WTC11 (cell line): ENCODE measurements at places on chromosomes 1 and 21.
A peak's percentile ranks its signal among the peaks of the same experiment; 100 is the strongest.

DNA sequence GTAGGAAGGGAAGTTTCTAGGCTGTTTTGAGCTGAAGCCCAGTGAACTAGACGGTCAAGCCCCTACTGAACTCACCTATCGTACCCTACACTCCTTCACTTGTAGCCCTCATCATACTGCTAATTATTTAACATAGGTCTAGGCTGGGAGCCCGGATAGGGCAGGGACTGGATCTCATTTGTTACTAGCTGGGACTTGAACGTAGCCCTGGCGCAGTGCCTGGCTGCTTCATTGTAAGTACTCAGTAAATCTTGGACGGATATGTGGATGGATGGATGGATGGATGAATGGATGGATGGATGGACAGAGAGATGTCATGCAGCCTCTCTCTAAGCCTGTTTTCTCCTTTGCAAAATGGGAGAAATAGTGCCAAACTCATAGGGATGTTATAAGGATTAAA, 129.2 kb downstream of the EPHB2 start:
- DNase-seq = no peak

- no peak for DNase-seq
Observed at GRCh38 chr1:247548769-247549182, at the start of gene GCSAML. GCSAML (plus strand) TSS chr1:247549134; CDS start chr1:247549192, 58 bp downstream.

DNA sequence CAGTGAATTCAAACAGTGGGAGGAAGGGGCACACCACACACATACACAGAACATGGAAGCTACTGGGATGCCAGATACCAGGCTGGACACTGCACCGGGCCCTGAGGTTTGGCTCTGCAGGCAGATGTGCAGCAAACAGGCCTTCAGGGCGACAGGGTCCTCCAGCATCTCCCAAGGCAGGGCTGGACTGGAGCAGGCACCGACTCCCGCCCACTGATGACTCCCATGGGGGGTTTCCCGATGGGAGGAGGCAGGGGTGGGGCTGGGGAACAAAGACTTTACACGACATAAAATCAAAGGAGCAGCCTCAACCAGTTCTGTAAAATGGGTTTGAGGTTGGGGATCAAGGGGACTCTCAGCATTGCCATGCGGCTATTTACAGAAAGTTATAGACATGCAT, 118.1 kb downstream of the SYT2 start:
- no peak for DNase-seq

GRCh38 chr1:16252912-16253311, 15.9 kb upstream of the CPLANE2 start:
- no peak for DNase-seq

GRCh38 chr1:202187697-202188407, 5.7 kb upstream of the LGR6 start:
- no peak for DNase-seq

GRCh38 chr1:166999500-167000055, 10.5 kb downstream of the MAEL start:
- no peak for DNase-seq

- DNase-seq = no peak
Observed at GRCh38 chr1:158933621-158934020, 2.3 kb downstream of the PYHIN1 start.

DNA sequence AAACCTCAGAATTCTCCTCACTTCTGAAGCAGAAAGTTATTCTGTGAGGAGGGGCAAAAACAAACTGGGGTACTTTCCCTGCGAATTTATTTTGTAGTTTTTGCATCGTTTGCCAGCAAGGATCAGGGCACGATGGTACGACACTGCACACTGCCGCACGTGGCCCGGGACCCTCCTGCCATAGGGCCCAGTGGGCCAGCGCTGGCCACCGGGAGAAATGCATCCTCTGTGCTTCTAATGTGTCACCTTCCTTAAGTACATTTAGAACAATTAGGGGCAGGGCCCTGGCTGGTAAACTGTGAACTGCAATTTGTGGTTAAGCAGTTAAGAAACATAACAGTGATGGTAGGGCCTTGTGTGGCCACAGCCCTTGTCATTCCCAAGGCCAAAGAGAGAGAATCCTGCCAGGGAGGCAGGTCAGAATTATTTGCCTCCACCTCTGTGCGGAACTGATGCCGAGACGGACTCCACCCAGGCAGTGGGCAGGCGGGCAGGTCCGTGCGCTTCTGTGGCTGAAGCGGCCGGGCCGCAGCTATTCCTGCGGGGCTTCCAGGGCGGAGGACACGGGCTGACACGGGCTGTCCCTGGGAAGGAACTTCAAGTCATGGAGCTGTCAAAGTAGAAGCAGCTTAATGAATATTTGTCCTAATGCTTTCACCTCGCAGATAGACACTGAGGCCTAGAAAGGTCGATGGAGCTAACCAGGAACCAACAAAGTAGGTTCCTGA, 12.5 kb downstream of the GPR137B start:
- no peak for DNase-seq

- no peak for DNase-seq
Observed at GRCh38 chr1:2815551-2815950, 14.1 kb upstream of the TTC34 start.

GRCh38 chr21:26043891-26044290, 126.7 kb downstream of the APP start:
- DNase-seq = no peak

DNA sequence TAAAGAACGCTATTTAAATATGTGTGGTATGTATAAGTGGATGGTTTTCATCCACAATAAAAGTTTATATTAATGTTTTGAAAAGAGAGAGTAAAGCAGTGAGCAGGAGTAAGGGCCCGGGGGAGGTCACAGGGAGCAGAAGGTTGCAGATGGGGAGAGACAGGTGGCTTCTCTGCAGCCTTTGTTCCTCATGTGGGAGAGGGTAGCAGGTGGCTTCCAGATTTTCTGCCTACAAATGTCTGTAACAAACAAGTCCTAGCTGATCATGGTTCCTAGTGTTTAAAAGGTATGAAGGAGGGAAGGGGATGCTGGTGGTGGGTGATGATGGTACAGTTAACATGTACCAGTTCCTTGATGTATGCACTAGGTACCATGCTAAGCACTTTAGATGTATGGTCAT, 18.8 kb downstream of the QSOX1 start:
- DNase-seq = no peak

DNA sequence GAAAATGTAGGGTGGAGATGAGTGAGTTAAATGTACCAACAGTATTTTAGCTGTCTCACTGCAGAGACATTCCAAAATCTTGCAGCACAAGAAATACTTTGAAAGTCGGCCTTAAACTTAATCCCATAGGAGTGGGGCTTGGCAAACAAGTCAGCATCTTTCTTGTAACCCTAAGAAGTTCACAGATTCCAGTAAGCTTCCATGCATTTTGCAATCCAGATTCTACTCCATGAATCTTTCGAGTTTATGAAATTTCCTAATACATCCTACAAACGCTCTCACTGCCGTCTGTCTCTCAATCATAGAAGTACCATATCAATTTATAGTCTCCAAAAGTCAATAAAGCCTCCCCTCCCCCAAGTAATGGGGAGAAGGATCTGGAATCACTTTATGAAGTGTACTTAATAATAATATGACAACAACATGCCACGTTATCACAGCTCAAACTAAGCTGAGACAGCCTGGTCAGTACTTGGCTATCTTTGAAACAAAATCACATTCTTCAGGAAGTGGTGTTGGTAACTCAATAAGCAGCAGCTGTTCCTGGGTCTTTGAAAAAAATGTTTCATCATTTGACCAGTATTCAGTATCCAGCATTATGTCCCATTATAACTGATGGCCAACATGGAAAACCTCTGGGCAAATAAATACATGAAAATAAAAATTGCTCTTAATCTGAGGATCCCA, 317.4 kb upstream of the RUNX1 start:
- no peak for DNase-seq

DNA sequence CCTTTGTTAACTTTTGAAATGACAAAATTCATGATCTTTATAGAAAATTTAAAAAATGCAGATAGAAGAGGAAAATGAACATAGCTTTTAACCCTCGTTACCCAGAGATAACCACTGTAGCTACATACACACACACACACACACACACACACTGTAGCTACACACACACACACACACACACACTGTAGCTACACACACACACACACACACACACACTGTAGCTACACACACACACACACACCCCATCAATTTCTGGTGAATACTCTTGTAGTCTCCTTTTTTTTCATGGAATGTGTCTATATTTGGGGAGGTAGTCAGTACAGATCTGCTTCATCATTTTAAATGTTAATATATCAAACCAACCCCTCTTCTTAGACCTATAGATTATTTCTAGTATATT, 58.5 kb downstream of the SH3BGR start:
- DNase-seq = no peak

DNA sequence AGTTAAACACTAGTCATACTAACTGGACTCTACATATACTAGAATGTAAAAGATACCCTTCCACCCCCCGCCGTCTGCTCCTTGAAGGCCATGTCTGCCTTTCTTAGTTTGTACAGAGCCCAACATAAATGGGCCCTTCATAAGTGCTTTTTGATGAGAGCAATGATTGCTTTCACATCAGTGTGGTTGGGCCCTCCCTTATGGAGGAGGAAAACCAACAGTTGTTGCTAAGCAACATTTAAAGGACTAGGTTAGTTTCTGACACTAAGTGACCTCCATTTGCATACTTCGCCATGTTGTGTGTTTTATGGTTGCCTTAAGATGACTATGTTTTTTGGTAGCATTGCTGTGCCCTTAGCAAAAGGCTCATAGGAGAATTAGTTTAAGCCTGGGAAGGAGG, 182.0 kb upstream of the SGIP1 start:
- no peak for DNase-seq

DNA sequence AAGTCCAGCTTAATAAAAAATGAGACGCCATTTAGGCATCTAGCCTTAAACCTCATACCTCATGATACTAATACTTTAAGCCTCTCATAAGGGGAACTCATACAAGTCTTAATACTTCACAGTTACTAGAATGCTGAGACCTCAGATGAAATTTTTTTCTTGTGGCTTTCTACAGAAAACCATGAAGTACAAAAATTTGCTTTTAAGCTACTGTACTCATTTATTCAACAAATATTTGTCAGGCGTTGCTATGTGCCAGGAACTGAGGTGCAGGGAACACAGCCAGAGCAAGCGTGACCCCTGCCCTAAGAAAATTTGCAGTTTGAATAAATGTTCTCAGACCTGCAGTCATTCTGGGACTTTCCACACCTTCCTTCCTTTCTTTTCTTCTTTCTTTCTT, 150.6 kb downstream of the MRPL39 start:
- DNase-seq = no peak

DNA sequence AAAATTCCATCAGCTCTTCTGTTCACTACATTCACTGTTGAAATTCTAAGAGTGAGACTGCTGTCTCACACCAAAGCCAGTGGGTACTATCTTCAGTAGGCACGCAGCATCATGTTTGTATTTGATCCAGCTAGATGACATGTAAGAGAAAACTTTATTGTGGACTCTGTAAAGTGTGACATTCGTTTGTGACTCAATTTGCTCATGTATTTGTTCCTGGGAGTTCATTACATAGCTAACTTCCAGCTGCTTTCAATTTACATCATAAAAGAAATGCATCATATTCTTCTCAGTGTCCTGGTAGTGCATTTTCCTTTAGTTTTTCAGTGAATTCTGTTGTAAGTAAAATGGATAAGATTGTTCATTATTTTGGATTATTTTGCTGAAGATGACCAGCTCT, 31.4 kb downstream of the CTH start:
- DNase-seq = no peak

- no peak for DNase-seq
Observed at GRCh38 chr1:6852136-6852890, 67.1 kb downstream of the CAMTA1 start.

DNA sequence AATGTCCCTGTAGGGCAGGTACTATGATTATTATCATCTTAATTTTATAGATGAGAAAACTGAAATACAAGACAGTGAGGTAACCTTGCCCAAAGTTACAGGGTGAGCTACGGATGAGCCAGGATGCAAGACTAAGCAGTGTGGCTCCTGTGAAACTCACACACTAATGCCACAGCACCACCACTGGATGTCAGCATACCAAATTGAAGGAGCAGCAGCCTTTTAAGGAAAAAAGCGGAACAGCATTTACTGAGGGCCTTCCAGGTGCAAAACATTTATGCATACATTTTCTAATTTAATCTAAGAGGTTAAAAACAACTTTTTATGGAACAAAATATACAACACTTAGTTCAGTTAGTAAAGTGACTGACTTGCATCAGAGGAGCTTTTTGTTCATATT, 41.7 kb downstream of the SEC16B start:
- no peak for DNase-seq

- DNase-seq = no peak
Observed at GRCh38 chr1:243443557-243443956, 187.7 kb downstream of the SDCCAG8 start.

GRCh38 chr21:34743831-34744230, 75.0 kb downstream of the CLIC6 start:
- DNase-seq = no peak

DNA sequence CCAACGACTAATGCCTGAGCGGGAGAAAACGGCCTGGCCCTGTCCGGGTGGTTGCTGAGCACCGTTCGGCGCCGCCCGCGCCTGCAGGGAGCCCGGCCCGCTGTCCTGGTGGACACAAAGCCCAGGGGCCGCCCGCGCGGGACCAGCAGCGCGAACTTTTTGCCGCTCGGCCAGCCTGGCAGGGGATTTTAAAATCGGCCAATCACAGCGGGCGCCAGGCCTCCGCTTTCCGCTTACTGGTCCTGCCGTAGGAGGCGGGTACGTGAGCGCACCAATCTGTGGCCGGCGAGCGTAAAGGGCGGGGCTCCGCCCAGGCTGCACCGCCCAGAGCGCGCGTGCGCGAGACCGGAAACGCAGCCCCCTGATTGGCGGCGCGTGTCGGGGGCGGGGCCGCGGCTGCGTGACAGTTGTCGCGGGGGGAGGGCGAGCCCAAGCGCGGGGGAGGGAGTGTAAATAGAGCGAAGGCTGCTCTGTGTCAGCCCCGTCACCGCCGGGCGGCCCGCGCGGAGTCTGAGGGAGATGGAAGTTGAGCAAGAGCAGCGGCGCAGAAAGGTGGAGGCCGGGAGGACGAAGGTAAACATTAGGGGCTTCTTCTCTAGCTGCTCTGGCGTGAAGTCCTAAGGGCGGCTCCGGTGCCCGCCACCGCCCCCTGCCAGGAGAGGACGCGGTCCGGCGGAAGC, at the start of the genes C21orf58 and PCNT:
Gene C21orf58 (minus strand): TSS at position 161 of the 680 bp plus-strand sequence. CDS start 1,132 bp downstream, outside the sequence.
Gene PCNT (plus strand): TSS at position 447 of the 680 bp plus-strand sequence. CDS start 73 bp downstream, at position 520.
- peak; percentile 97 for DNase-seq
